ENCODE measurements at places on chromosomes 3 and 15.
A peak's percentile ranks its signal among the peaks of the same experiment; 100 is the strongest.

- no peak for DNase-seq
These were observed 67.2 kb downstream of the UNC13C start for GRCh38 chr15:54045397-54045796.

DNA sequence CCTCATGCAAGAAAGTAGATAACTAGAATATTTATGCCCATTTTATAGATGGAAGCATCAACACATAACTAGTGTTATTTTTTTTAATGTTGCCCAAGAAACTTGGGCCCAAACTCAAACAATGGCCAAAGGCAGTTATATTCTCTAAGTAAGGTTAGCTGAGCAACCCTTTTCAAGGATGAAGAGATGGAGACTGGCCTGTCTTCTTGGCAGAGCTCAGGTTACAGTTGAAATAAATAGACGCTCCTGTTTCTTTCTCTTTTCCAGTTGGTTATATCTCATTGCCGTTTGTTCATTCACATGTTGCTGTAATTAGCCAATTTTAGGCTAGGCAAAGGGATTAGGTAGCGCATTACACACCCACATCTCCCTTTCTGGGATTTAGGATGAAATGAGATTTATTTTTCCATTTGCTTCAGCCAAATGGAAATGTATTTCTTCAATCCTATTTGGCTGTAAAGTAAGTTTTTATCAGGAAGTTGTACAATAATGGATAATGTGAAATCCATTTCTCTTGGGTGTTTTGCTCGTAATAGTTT is 93.2 kb downstream of the CMSS1 start:
- no peak for DNase-seq

- no peak for DNase-seq
These were observed 273.9 kb downstream of the PDCD6IP start for GRCh38 chr3:34072297-34072696.

DNA sequence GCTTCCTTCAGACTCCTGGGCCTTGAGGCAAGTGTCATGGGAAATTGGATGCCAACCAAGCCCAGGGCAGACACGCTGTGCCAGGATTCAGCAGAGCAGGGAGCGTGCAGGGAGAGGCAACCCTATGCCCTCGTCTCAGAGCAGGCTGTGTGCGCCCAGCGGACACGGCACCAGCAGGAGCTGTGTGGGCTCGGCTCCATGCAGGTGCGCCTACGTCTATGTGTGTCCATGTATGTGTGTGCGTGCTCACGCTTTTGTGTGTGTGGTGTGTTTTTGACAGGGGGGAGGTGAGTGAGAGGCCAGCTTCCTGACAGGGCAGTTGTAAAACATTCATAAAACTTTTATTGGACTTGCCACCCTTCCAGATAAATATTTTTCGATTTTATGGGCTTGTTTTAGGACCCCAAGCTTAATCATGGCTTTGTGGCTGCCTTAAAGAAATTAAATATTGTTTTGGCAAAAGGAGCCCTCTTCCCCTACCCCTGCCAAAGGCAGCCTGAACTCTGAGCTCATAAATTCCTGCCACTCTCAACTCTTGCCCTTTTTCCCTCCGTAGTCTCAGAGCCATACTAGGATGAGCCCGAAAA is 84.4 kb downstream of the DNAJB8 start:
- DNase-seq = no peak

GRCh38 chr3:143644370-143645089 is 203.7 kb downstream of the SLC9A9 start:
- peak; percentile 73 for DNase-seq

GRCh38 chr3:143208976-143209714 is 89.6 kb downstream of the CHST2 start:
- no peak for DNase-seq

- DNase-seq = peak; percentile 73
These were observed 34.9 kb upstream of the TTBK2 start for GRCh38 chr15:42955518-42955917.

GRCh38 chr3:171755015-171755589 is 55.2 kb downstream of the PLD1 start:
- DNase-seq = no peak

DNA sequence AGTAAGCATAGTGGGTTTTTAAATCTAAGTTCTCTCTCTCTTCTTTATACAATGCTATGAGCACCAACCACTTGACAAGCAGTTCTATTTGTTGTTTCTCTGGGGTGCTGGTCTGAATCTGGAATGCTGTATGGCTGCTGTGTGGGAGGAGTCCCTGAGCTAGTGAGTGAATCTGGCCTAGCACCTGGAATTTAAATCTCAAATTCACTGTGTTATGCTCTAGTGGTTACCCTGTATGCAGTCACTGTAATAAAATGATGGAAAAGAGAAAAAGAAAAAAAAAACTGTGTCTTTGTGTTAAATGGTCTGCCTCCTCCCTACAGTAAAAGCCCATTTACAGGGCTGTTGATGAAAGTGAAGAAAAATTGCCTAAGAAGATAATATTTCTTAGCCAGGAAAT is 155.0 kb downstream of the ATP8B4 start:
- no peak for DNase-seq

- DNase-seq = no peak
These were observed 50.1 kb downstream of the RYR3 start for GRCh38 chr15:33360886-33361285.

DNA sequence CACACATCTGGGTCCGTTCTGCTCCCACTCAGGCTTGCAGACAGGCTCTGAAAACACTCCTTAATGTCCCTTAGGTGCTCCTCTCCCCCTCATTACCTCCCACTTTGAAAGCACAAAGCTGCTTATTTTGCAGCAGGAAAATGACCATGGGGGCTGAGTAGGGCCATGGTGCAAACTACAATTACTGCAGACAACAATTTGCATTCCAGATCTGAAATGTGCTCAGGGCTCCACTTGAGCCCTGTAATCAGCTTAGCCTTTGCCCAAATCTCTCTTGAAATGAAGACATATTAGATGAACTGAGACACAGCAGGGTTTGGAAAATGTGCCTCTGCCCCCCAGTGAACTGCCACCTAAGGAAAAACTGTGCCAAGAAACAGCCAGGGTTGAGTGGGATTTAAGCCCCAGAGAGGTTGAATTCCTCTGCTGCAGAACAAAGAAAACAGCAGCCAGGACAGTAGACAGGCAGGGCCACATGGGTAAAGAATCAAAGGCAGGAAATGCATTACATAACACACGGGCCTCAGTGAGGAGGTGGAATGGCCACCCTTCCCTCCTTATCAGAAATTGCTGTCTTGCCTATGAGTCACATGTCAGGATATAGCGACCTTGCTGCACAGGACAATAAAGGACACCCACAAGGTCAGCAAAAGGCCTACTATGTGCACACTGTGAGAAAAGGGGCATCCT is 126.8 kb upstream of the ARHGEF3 start:
- no peak for DNase-seq

DNA sequence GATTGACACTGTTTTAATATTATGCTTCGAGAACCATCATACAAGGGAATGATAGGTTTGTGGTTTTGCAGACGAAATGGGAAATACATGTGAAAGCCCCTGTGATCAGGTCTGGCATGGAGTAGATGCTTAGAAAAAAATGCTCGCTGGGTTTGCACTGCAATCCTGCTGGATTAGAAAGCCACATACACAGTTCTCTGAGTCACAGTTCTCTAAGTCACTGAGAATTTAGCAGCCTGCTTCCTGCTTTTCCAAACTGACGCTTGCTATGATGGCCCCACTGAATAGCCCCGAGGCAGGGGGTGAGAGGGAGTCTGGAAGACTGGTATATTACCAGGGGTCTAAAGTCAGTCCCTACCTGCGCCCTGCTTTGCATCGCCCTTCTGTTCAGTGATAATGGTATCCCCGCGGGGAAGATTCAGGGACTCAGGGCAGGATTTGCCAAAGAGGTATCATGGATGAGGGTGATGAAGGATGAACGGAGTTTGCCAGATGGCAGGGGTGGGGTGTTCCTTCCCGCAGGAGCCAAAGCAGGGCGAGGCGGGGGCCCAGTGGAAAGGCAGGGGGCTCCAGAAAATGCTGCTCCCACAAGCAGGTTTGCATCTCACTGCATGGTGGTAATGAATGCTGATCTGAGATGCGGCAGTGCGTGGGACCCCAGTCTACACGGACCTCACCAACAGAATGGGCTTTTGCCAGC is 82.3 kb downstream of the IQSEC1 start:
- no peak for DNase-seq

- no peak for DNase-seq
These were observed 4.3 kb upstream of the CCR4 start for GRCh38 chr3:32946973-32947788.

- DNase-seq = no peak
These were observed 76.4 kb downstream of the USF3 start for GRCh38 chr3:113620091-113620490.

DNA sequence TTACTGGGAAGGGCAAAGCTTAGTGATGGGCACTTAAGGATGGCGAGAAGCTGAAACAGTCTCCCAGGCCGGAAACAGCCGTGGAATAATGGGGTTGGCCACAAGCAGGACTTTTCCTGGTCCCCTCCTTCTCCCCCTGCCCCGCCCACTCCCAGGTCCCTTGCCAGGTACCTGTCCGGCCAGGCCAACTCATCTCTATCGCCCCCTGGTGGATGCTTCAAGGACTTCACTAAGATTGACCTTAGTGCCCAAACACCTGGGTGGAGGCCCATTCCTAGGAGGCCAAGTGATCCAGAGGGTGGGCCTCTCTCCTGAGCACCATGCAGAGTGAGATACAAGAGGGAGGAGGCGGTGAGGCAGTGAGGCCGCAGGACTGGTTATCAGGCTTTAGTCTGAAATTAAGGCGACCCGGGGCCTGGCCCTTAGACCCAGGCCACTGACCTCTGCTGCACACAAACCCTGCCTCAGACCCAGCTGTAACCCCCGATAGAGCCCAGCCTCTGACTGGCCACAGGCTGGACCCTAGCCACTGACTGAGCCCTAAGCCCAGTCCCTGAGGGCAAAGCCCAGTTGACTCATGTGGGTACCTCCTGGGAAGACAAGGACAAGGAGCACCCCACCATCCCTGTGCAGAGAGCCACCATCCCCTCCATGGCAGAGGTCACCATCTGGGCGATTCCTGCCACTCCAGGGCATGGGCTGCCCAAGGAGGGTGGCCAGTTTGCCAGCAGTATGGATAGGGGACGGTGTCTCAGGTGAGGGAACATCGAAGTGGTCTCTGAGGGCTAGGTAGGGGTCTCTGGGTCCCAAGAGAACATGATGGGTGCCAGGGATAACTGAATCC is 37.6 kb downstream of the VIPR1 start:
- DNase-seq = peak; percentile 62

DNA sequence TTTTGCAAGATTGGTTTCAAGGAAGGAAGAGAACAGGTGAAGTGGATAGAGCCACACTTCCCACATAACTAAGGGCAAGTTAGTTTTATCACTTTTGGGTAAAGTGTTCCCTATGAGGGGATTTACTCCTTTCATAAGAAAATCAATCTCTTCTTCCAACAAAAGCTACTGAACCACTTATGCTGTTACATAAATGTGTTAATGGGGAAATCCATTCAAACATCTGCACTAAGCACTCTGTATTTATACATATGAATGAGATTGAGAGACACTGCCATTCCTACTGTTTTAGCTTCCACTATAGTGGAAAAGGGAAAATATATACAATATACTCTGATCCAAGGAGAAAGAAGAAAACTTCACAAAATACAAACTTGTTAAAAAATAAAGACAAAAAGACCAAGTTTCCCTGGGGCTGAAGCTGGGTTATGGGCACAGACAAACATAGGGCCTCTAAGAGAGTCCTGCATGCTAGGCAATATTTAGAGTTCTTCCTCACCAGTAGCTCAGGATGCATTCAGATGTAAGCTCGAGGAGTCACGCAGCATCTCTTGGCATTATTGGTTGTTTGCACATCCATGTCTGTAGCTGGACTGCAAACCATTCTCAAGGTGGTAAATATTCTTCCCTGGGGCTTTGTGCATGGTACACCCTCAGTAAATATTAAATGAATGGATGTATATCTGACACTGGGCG is 454.2 kb downstream of the FGF12 start:
- DNase-seq = no peak

DNA sequence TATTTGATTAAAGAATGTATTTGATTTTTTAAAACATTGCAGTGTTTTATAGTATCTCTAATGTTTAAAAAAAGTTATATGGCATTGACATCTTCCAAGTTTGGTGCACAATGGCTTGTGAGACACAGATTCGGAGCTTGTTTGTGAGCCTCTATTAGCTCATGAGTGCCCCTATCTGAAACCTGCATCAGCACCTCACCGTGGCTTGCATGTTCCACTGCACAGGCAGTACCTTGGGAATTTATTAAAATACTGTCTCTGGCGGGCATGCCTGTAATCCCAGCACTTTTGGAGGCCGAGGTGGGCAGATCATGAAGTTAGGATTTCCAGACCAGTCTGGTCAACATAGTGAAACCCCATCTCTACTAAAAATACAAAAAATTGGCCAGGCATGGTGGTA is 6.8 kb upstream of the RTP2 start:
- no peak for DNase-seq

- no peak for DNase-seq
These were observed 1.2 kb upstream of the GPR176 start for GRCh38 chr15:39921274-39921638.

DNA sequence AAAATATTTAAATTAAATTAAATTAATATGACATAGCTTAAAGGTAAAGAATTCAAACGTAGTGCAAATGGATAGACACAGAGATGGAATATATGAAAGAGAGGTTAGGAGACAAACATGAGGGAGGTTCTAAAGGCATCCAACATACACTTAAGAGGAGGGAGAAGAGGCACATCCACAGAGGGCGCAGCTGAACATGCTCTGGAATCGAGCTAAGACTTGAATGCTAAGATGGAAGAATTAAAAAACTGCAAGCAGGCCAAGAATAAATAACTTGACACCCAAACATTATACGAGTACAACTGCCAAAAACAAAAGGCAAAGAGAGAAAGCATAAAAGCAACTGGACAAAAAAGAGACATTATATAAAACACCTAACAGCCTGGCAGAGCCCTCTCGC is 9.1 kb upstream of the PRR20G start:
- DNase-seq = no peak

DNA sequence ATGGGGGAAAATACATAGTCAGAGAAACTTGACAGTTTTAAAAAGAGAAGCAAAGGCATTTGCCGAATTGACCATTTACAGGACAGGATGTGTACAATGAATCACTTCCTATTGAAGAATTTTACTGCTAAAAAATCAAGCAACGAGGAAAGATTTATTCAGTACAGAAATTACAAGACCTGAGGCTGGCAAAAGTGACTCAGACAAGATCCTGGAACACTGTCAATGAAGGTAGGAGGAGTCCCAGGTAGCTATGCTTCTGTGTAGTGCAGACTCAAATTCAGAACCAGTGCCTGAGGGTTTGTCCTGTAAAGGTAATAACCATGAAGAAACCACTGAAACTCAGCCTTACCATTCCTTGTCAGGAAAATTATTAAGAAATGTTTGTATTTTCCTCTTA is 120.9 kb downstream of the ZMAT3 start:
- DNase-seq = peak; percentile 51

GRCh38 chr3:170768334-170768801 is 101.6 kb downstream of the RPL22L1 start:
- DNase-seq = no peak

- peak; percentile 82 for DNase-seq
These were observed 399 bp downstream of the MYO9A start for GRCh38 chr15:72117486-72118016.

GRCh38 chr15:79154483-79155135 is 64.0 kb upstream of the RASGRF1 start:
- DNase-seq = no peak

GRCh38 chr15:92595506-92596381 is 59.8 kb downstream of the FAM174B start:
- no peak for DNase-seq

GRCh38 chr15:25736461-25736860 is 126.7 kb downstream of the ATP10A start:
- DNase-seq = no peak

GRCh38 chr3:153422314-153422713 is 260.3 kb downstream of the RAP2B start:
- DNase-seq = no peak

- no peak for DNase-seq
These were observed 38.9 kb downstream of the CCDC54 start for GRCh38 chr3:107416138-107416537.

Data from RWPE1 (cell line).